Uterus (tissue), 4 donors: ENCODE measurements at places on chromosomes 2 and 18. TPM values are rescaled to one million over a fixed set of nuclear protein-coding genes. Genes with fewer than 3 reads are reported as not detected.

DNA sequence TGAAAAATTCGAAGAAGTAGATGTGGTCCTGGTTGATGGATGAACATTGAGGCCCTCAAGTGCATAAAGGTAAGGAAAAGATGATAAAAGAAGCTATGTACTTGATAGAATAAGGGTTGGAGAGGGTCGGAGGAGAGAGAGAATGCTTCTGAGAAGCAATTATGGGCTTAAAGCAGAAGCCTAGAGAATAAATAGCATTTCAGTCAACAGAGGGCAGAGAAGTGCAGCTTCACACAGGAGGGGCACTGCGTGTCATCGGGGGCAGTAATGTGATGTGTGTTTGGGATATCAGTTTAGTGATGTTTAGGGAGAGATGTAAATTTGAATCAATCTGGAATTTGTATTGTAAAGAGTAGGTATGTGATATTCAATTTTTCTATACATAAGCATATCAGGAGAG, 334.5 kb downstream of the PIK3C3 start:
- DNase-seq: no peak

DNA sequence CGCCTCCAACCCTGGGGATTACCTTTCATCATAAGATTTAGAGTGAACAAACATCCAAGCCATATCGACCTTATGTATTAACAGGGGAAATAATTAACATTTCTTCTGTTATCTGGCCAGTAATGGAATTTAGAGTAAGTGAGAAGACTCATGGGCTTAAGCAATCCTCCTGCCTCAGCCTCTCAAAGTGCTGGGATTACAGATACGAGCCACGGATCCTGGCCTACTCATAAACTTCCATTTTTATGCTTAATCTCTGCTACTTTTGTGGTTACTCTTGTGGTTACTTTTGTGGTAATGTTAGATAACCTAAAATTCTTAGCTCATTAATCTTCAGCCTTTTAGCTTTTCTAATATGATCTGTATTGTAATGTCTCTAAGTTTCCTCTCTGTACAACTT, 159.3 kb upstream of the SLC8A1 start:
- DNase-seq: no peak

DNA sequence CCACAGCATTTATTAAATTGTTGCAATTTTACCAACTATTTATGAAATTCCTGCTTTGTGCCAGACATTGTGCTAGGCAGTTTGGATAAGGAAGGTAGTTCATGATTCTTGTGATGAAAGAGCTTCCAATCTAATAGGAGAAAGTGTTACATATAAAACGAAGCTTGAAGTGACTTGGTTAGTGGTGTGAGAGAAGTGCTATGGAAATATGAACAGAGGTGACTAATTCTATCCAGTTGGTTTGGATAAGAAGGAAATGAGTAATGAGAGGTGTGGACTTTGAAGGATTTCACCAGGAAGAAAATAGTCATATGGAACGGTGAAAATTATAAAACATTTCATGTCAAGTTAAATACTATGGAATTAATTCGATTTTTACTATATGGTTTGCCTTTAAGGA, 48.6 kb downstream of the EML6 start:
- DNase-seq: no peak

NT5C1B gene
- total RNA-seq: not detected

GRCh38 chr2:166984797-166985196, 96.5 kb downstream of the XIRP2 start:
- no peak for DNase-seq

POTEC gene
- not detected for total RNA-seq

DNA sequence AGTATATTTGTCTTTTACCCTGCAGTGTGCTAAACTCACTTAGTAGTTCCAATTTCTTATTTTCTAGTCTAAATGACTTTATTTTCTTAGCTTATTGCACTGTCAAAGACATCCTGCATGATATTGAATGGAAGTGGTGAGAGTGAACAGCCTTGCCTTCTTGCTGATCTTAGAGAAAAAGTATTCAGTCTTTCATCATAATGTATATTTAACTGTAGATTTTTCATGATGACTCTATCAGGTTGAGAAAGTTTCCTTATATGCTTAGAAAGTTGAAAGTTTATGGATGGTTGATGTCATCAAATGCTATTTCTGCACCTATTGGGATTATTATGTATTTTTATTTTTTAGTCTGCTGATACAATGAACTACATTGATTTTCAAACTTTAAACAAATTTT, 21.3 kb upstream of the COL3A1 start:
- DNase-seq: no peak

HJURP gene
- total RNA-seq: not detected

DNA sequence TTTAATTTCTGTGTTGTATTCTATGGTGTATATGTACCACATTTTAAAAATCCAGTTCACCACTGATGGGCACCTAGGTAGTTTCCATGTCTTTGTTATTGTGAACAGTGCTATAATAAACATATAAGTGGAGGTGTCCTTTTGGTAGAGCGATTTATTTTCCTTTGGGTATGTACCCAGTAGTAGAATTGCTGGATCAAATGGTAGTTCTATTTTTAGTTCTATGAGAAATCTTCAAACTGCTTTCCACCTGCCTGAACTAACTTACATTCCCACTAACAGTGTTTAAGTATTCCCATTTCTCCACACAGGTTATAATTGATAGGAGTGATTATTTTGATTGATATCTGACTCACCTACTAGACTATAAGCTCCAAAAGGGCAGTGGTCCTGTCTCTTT, 148.2 kb downstream of the BABAM2 start:
- no peak for DNase-seq

DUSP2 gene
- total RNA-seq: 33.3 TPM

- DNase-seq: no peak
These were observed 50.4 kb downstream of the UXS1 start for GRCh38 chr2:106143495-106144215.

- DNase-seq: no peak
These were observed 231.8 kb upstream of the MYT1L start for GRCh38 chr2:2562867-2563266.

GLB1L gene
- 20.7 TPM for total RNA-seq

LRATD1 gene
- 10.2 TPM for total RNA-seq

- DNase-seq: no peak
These were observed 56.4 kb downstream of the MERTK start for GRCh38 chr2:111954602-111955332.

DNER gene
- 24.7 TPM for total RNA-seq

ADRA2B gene
- total RNA-seq: 5.4 TPM

FEV gene
- total RNA-seq: not detected

DNA sequence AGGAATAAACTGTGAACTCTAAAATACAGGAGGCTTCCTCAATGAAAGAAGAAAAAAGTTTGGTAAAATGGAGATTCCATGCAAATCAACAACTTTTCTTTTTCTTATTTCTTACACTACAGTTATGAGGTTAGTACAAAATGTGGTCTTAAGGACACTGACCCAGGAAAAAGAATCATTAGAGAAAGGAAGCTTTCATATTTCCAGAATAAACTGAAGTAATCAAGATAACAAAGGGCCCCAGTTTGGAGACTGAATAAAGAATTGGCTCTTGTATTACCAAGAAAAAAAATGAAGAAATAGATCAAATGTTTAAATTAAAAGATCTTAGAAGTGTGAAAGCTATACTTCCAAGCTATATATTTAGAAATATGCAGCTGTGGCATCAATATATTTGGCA, 72.3 kb downstream of the SLC66A3 start:
- no peak for DNase-seq

SERPINB10 gene
- total RNA-seq: not detected

GRCh38 chr2:62801110-62801509, 95.6 kb downstream of the EHBP1 start:
- DNase-seq: no peak

BMP10 gene
- total RNA-seq: not detected

SPHKAP gene
- total RNA-seq: not detected
